ENCODE measurements at places on chromosomes 11 and 22.

GRCh38 chr11:1672613-1673350, 24.2 kb upstream of the KRTAP5-6 start:
- DNase-seq: no peak

- DNase-seq: no peak
Observed at GRCh38 chr11:709109-709997, 3.3 kb downstream of the EPS8L2 start.

- DNase-seq: no peak
Observed at GRCh38 chr11:16000065-16000464, 356.3 kb downstream of the SOX6 start.

- no peak for DNase-seq
Observed at GRCh38 chr22:49760630-49761571, 66.8 kb downstream of the BRD1 start.

DNA sequence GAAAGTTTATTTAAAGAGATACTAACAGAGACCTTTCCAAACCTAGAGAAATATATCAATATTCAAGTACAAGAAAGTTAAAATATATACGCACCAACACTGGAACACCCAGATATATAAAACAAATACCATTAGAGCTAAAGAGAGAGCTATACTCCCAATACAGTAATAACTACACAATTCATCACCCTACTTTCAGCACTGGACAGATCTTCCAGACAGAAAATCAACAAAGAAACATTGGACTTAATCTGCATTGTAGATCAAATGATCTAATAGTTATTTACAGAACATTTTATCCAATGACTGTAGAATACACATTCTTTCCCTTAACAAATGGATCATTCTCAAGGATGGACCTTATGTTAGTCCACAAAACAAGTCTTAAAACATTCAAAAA, 311.9 kb downstream of the METTL15 start:
- no peak for DNase-seq

- no peak for DNase-seq
Observed at GRCh38 chr22:42688241-42689211, 32.1 kb downstream of the A4GALT start.

- DNase-seq: no peak
Observed at GRCh38 chr11:61529537-61530225, 21.1 kb downstream of the LRRC10B start.

DNA sequence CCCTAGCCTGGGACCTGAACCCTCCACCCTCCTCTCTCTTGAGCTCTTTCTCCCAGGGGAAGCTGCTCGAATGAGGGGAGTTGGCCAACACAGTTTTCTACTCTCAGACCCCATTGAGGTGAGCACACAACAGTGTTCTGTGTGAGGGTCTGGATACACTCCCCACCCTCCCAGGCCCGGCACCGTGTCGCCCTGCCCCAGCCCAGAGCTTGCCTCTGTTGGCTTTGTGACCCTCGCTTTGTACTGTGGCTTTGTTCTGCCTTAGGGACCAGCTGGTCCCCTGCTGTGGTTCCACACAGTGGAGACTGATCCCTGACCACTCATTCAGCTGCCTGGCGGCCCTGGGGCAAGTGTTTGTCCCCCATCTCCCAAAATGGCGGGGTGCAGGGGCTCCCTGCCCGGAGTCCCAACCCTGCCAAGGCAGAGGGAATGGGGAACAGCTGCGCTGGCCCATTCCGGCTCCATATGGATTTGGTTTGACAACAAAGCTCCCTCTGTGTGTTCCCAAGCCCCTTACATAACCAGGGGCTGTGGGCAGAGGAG, 8.3 kb downstream of the ST3GAL4 start:
- DNase-seq: no peak

GRCh38 chr22:49492741-49493251, 334.9 kb downstream of the BRD1 start:
- DNase-seq: no peak

- DNase-seq: no peak
Observed at GRCh38 chr22:41931701-41932269, 5.2 kb upstream of the TNFRSF13C start.

DNA sequence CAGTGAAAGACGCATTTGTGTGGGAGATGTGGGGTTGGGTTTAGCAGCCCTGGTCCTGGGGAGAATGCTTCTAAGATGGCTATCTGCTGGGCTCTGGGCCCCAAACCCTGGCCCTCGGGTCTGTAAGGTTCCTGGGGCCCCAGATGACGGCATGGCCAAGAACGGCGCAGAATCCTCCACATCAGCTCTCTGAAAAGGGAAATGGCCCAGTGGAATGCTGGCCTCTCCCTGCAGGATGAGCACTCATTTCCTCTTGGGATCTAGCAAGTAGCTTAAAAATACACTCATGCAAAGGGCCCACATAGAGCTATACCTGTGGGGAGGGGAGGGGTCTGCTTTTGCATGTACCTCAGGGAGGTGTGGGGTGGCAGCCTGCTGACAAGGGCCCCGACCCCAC, 37.5 kb upstream of the LINC01488 start:
- DNase-seq: no peak

DNA sequence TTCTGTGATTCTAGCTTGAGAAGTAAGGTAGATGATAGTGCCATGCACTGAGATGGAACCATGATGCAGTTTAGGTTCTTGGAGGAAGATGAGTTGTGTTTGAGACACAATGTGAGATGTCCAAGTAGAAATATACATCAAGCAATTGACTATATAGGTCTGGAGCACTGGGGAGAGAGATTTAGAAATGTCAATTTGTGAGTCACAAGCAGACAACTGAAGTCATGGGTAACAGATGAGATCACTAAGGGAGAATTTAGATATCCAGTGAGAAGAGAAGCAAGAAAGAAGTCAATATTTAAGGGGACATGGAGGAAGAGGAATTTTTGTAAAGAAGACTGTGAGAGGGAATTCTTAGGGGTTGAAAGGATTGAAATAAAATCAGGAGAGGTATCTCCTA, 65.1 kb upstream of the RRAS2 start:
- DNase-seq: no peak

GRCh38 chr22:17470880-17471500, 92.3 kb upstream of the SLC25A18 start:
- no peak for DNase-seq

DNA sequence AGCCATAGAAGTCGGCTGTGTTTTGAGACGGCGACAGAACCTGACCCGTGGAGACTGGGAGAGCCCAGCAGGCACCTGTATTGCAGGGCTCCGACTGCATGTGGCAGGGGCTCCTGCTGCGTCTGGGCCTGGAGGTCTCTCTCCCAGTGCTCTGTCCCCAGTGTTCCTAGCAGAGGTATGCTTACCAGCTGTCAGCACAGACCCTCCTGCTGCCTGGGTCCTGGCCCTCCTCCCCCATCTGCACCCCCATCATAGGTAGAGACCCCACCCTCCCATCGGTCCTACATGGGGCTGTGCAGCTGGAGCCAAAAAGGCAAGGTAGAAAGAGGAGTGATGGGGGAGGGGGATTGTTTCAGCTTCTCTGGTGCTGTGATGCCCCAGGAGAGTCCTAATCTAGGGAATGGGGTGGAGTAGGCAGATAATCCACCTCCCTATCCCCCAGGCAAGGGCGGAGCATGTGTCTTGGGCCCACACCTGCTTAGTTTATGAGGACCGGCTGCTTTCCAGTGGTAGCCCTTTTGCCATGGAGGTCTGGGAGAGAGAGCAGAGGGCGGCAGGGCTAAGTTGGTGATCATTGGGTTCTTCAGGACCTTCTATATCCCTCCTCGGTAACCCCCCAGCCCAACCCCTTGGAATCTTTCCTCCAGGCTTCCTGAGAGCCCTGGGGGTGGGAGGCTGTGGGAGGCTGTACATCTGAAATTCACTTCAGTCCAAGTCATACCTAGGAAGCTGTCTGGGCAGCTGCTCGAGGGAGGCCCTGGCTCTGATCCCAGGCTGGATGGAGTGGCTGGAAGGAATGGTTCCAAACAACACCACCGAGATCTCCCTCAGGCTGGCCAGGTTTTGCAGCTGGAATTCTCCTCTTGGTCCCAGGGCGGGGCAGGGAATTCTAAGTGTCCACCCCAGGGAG, 5.3 kb downstream of the SLC7A4 start:
- no peak for DNase-seq

Measured in CD4-positive, alpha-beta T cell treated with Interleukin-12 subunit alpha and Interleukin-12 subunit beta, for 1 hour (primary cell).